ENCODE measurements at places on chromosomes 6 and 20.

DNA sequence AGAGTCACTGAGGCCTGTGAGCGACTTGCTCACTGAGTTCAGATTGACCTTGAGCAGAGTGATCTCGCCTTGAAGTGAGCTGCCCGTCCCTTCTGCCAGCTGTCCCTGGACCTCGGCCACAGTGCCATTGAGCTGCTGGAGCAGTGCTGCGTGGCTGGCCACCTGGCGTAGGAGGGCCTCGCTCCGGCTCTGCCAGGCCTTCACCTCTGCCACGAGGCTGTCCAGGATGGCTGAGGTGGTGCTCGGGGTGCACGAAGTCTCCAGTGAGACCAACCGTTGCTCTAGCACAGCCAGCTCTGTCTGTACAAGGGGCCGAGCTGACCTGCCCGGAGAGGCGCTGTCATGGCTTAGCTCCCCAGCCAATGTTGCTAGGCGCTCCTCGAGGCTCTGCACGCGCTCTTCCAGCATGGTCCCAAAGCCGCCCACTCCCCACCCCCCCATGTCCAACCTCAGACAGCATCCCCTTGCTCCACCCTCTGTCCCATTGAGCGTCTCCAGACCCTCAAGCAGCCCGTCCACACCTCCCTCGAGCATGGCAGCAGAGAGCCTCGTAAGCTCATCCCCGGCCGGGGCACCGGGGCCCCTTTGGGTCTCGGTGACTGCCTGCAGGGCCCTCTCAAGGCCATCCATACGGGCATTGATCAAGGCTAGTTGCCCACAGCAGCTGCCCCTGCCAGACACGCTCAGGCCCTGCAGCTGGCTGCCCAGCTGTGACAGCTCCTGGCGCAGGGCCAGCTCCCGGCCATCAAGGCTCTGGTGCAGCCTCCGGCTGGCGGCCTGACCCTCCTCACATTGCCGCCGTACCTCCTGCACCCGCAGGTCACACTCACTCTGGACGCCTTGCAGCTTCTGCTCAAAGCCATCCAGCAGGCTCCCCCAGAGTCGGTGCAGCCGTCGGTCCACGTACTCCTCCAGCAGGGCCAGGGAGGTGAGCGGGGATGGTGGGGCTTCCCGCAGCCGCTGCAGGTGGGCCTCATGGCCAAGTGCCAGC is 4.6 kb downstream of the EMILIN3 start:
- no peak for DNase-seq

- no peak for DNase-seq
Measured at GRCh38 chr20:51084593-51085377, 61.9 kb upstream of the KCNG1 start.

- peak; percentile 22 for DNase-seq
Measured at GRCh38 chr6:169950558-169950957, 199.1 kb downstream of the ERMARD start.

DNA sequence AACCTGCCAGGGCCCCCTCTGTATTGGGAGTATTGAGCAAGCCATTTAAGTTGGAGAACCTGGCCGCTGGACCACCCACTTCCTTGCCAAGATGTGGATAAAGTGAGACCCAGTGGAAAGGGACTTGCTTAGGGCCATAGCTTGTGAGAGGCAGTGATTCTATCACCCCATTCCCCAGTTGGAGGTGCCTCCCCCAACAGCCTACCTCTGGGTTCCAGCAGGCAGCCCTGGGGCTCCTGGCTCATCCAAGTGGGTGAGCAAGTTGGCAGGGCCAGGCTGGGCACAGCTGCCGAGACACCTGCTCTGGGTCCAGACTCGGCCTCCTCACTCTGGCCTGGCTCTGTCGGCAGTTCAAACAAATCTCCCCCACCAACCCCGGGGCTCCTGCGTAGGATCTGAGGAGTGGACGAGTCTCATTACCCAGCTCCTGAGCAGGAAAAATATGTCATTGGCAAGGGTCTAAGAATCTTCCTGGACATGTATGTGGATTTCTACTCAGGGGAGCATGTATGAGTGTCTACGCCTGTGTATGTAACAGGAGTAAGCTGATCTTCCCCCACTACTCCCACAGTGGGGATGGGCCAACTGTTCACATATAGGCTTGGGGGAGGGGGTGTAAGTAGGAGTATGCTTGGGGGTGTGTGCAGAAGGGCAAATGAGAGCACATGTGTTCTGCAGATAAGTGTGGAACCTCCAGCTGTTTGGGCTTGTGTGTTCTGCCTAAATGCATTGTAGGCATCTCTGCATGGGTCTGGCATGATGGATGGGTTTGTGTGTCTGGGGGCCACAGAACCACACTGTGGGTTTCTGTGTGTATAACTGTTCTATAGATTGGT is 1.9 kb downstream of the ID1 start:
- no peak for DNase-seq

DNA sequence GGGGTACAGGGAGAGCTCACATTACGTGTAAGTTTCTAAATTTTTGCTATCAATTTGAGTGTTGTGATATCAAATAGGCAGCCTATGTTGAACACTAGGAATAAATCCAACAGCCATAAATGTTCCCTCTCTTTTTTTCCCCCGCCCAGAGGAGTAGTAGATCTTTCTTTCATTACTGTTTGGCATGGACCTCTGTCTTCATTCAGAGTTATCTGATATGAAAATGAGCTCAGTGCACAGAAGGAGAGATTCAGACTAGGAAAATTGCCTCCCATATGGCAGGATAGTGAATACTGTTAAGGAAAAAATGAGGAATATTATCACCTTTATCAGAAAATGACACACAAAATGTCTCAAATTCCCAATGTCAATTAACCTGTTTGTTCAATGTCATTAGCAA is 110.0 kb upstream of the EYS start:
- no peak for DNase-seq

DNA sequence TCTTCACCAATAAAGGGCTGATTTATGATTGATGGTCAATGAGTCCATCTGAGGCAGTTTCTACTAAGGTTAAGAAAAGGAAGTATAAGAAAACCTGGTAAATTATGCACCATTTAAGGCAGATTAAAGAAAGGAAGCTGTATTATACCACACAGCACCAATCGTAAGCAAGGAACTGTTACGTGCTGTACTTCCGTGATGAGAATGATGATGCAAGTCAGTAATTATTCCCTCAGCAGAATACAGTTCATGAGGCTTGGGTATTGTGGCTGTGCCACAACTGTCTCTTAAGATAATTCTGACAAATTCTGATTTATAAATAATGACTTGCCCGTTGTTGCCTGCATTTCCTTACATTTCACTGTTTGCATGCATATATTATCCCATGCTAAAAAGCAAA is 699.0 kb downstream of the HDGFL1 start:
- DNase-seq = no peak

DNA sequence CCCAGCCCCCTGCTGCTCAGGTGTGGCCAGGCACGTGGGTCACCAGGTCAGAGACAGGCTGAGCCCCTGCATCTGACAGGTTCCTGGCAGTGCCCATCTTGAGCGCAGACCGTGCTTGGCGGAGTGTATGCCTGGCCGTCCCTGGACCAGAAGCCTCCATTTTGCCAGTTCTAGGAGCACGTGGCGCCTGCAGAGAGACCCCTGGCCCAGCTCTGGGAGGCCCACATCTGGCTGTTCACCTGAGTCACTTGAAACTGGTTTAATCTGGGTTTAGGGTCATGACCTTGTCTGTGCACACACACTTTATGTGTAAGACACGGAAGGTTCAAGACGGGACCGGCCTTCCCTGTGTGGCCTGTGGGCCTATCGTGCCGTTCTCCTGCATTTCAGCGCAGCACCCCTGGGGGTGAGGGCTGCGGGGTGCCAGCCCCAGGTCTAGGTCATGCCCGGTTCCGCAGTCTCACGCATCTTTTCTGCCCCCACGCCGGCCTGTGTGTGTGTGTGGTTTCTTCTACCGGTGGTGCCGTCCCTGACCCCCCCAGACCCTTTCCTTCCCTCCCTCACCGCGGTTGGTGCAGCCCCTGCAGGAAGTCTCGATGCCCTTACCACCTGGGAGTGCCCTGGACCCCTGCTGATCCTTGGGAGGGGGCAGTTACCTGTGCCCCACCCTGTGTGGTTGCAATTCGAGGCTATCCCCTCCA is 14.0 kb downstream of the SS18L1 start:
- DNase-seq = no peak

DNA sequence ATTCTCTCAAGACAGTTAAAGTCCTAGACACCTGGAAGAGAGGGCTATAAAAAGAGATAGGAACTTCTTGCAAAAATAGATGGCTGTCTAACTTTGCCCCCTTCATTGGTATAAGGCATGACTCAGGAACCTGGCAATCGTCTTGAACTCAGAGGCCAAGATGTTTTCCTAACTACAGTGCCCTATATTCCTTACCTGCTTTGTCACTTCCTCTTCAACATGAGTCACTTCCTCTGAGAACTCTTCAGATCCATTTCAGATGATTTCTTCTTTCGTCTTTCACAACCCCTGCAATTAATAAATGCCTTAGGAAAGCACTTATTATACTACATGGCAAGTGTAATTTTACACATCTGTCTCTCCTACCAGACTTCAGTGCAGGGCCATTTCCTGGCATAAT is 83.5 kb downstream of the HAO1 start:
- no peak for DNase-seq

DNA sequence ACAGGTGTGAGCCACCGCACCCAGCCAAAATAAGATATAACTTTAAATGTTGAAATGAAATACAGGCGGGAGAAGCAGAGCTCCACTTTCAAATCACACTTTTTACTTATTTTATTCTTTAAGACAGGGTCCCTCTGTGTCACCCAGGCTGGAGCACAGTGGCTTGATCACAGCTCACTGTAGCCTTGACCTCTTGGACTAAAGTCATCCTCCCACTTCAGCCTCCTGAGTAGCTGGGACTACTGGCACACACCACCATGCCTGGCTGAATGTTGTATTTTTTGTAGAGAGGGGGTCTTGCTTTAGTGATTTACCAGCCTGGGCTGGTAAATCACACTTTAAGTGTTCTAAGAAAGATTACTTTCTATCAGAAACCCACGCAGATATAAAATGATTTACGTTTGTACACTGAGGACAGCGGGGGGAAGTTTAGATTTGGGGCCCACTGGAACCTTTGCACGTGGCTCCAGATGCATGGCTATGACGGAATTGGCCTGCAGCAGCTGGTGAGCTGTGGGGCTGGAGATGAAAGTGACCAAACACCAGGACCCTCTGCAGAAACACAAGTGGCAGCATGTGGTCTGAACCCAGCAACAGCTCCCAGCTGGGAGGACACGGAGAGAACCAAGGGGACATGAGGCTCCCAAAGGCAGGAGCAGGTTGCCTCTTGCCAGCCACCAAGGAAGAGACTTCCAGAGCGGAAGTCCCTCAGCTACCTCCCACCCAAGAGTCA is 26.4 kb upstream of the TLDC2 start:
- DNase-seq = no peak

Measured in activated CD4-positive, alpha-beta T cell treated with anti-CD3 and anti-CD28 coated beads, Interleukin-2, amount 50 U/mL, for 48 hours (primary cell).